ENCODE measurements at places on chromosomes 7 and 10.

DNA sequence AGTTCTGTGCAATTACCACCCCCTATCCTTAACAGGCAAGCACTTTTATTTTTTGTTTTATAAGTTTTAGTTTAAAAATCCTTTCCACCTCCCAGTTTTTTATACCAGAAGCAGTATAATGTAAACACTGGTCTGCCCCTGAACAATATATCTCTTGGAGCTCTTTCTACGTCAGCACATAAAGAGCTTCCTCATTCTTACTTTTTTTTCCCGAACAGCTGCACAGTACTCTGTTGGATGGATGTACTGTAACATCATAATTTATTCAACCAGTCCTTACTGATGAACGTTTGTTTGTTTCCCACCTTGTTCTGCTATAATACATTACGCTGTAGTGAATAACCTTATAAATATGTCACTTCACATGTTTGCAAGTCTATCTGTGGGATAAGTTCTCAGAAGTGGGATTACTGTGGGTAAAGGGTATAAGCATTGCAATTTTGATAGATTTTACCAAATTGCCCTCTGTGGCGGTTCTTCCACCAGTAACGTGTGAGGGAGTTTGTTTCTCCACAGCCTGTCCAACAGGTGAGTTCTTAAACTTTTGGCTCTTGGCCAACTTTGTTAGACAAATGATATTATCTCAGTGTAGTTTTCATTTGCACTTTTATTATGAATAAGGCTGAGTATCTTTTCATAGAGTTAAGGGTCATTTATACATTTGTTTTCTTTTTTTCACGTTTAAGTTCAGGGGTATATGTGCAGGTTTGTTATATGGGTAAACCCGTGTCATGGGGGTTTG, 32.8 kb downstream of the ADRA2A start:
- DNase-seq, result no peak

DNA sequence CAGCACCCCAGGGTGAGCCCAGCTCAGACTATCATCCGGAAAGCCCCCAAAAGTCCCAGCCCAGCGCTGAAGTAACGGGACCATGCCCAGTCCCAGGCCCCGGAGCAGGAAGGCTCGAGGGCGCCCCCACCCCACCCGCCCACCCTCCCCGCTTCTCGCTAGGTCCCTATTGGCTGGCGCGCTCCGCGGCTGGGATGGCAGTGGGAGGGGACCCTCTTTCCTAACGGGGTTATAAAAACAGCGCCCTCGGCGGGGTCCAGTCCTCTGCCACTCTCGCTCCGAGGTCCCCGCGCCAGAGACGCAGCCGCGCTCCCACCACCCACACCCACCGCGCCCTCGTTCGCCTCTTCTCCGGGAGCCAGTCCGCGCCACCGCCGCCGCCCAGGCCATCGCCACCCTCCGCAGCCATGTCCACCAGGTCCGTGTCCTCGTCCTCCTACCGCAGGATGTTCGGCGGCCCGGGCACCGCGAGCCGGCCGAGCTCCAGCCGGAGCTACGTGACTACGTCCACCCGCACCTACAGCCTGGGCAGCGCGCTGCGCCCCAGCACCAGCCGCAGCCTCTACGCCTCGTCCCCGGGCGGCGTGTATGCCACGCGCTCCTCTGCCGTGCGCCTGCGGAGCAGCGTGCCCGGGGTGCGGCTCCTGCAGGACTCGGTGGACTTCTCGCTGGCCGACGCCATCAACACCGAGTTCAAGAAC, 1.1 kb downstream of the VIM start:
- DNase-seq, result no peak

DNA sequence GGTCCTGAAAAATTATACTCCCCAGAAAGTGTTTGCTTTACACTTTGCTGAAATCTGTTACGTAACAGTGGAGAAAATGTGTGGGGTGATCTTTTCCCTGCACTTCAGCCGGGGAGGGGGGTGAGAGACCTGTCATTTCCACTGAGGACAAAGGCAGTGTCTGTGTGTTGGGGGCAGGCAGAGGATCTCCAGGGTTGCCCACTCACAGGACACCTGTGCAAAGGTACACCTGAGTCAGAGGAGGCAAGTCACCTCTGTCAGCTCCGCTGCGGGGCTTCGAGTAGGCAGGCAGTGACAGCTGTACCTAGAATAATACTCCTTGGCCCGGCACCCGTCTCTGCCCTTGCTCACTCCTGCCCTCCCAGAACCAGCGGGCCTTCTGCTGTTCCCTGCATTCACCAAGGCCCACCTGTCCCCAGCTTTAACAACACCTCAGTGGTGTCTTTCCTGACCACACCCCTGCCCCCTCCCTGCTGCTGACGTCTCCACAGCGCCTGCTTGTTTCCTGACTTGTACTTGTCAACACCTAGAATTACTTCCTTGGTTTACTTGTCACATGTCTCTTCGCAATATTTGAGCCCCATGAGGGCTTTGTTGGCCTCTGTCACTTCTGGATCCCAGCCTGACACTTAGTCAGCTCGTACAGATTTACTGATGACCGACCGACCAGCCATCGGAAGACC, 159.2 kb downstream of the NEURL1 start:
- DNase-seq, result no peak

DNA sequence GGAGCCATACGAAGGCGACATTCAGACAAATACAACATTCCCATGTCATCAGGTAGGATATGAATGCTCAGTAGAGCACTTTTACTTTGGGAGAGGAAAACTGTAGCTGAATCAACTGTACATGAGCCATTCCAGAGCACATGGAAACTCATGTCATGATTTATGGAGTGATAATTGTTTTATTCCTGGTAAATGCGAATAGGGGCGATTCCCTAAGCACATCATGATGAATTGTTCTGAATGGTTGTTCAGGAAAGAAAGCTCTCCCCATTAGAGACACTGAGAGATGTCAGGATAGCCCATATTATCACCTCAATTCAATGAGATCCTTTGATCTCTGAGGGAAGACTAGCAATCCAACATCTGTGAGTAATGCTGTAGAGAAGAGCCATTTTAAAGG, 243.6 kb downstream of the FOXP2 start:
- no peak for DNase-seq

DNA sequence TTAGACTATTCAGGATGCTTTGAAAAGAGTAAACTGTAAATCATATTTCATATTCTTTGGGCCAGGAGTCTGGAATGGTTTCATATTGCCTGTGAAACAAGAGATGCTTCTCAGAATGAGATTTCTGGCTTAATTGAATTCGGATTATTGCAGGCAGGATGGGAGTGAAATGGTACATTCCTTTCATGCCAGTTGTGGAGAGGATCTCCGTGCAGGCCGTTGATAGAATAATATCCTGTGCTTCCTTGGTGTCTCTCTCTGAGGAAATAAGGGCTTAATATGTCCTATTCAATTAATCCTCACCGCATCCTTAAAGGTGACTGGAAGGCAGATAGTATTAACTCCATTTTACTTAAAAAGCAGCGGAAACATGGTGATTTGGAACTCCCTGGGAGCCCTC, 56.6 kb downstream of the CUX1 start:
- DNase-seq, result no peak

Measured in iPS DF 6.9 (cell line).